ENCODE measurements at places on chromosomes 13 and 19.

GRCh38 chr13:99929866-99930265 is 41.7 kb downstream of the ZIC5 start:
- DNase-seq, result no peak

DNA sequence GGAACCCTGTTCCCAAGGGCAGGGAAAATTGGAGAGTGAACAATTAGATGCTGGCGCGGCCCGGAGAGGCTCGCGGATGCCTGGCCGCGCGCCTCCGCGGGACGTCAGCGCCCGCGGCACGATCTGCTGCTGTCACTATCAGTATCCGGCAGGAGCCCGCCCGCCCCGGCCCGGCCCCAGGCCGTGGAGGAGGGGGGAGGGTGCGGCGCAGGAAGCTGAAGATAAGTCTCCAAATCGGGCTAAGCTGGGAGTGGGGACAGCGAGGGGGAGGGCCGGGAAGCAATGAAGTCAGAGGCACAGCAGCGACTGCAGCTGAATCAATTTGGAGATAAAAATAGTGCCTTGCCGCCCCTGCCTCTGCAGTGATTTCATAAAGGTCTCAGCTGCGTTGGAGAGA is 441.5 kb upstream of the KLF12 start:
- peak; percentile 9 for DNase-seq

- no peak for DNase-seq
These were observed 183.7 kb upstream of the LSM14A start for GRCh38 chr19:33988601-33989000.

DNA sequence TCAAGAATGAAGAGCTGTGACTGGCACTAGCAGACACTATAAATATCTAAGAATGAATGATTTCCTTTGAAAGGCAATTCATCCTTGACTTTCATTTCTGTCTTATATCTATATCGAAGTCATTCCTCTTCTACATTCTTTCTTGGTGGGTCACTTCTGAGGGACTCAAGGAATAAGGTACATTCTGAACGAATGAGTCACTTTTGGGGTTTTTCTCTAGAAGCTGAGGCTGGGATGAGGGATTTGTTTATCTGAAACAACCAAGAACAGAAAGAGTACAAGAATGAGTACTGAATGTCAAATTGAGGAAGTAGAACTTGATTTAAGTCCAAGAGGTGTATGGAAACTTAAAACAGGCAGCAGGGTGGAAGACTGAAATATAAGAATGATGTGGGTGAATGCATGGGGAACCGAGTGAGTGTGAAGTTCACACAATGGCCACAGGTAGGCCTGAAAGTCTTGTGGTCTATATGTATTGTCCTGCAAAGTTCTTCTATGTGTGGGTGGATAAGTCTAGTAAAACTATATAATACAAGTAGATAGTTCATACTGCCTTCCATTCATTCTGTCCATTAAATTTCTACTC is 343.9 kb downstream of the OXGR1 start:
- no peak for DNase-seq

GRCh38 chr13:84980571-84980970 is 818.6 kb downstream of the SLITRK6 start:
- DNase-seq, result no peak

DNA sequence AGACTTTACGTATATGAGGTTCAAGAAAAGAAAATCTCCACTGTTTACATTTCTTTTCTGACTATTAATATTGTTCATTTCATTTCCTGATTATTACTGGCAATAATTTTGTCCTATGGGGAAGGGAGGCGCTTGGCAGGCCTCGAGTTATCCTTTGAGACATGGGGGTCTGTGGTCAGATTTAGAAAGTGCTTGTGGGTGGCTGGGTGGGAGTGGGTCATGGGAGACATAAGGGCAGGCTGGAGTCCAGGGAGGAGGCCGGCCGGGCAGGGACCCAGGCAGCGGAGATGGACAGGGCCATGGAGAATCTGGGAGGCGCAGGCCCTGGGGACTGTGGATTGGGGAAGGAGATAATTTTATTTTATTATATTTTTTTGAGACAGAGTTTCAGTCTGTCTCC is 40.1 kb downstream of the LTBP4 start:
- DNase-seq, result no peak

- DNase-seq, result no peak
These were observed 505 bp upstream of the CEACAM5 start for GRCh38 chr19:41707871-41708371.
